ENCODE measurements at places on chromosomes 2 and 18. TPM values are rescaled to one million over a fixed set of nuclear protein-coding genes. Genes with fewer than 3 reads are reported as not detected.

GRCh38 chr18:58590254-58590653, 38.6 kb downstream of the ALPK2 start:
- peaks cover 5% of the 10 kb centered on the region for H3K27me3 ChIP-seq
- H3K4me3 ChIP-seq: no peak overlapping the region
- DNase-seq: no peak
- H3K4me1 ChIP-seq: no peaks in the 10 kb centered on the region
- H3K36me3 ChIP-seq: peaks cover 3% of the 10 kb centered on the region

DNA sequence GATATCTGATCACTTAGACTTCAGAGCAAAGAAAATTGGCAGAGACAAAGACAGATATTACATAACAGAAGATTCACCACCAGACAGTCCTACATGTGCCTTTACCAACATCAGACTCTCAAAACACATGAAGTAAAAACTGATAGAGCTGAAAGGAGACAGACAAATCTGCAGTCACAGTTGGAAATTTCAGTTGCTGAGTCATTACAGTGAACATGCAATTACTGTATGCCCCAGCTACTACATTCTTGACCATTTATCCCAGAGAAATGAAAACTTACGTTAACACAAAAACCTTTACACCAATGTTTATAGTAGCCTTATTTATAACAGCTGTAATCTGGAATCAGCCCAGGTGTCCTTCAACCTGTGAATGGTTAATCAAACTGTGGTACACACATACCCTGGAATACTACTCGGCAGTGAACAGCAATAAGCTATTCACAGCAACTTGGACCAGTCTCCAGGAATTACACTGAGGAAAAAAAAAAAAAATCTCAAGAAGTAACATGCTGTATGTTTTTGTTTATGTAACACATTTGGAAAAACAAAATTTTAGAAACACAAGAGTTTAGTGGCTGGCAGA, 7.5 kb upstream of the SCLY start:
- no peak overlapping the region for H3K27ac ChIP-seq
- no peaks in the 10 kb centered on the region for H3K36me3 ChIP-seq
- H3K4me3 ChIP-seq: no peak overlapping the region
- H3K4me1 ChIP-seq: no peaks in the 10 kb centered on the region

PDE11A gene
- not detected for polyA plus RNA-seq

CXCR4 gene
- polyA plus RNA-seq: 590 TPM

GALNT5 gene
- 0.14 TPM for polyA plus RNA-seq

All from CD4-positive, CD25-positive, alpha-beta regulatory T cell (primary cell).